Stimulated activated CD8-positive, alpha-beta memory T cell treated with anti-CD3 and anti-CD28 coated beads, Interleukin-4, amount 100 ng/mL, for 48 hours (primary cell): ENCODE measurements at places on chromosomes 5 and 9.

DNA sequence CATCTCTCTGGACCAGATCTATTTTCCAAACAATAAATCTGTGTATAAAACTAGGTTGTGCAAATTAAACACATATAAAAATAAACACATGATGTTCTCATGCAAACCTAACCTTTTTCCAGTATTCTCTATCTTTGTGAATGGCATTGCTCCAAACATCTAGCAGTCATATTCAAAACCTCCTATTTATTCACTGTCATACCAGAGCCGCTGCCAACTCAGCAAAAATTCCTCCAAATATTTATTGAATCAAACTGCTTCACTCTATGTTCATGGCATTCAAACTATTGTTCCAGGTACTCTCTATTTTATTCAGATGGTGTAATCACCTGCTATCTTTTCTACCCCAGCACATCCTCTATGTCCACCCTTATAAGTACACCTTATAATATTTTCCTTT is 652.1 kb upstream of the RIOK2 start:
- no peak for DNase-seq

- no peak for DNase-seq
Observed at GRCh38 chr9:91077624-91078368, 276.2 kb downstream of the SYK start.

DNA sequence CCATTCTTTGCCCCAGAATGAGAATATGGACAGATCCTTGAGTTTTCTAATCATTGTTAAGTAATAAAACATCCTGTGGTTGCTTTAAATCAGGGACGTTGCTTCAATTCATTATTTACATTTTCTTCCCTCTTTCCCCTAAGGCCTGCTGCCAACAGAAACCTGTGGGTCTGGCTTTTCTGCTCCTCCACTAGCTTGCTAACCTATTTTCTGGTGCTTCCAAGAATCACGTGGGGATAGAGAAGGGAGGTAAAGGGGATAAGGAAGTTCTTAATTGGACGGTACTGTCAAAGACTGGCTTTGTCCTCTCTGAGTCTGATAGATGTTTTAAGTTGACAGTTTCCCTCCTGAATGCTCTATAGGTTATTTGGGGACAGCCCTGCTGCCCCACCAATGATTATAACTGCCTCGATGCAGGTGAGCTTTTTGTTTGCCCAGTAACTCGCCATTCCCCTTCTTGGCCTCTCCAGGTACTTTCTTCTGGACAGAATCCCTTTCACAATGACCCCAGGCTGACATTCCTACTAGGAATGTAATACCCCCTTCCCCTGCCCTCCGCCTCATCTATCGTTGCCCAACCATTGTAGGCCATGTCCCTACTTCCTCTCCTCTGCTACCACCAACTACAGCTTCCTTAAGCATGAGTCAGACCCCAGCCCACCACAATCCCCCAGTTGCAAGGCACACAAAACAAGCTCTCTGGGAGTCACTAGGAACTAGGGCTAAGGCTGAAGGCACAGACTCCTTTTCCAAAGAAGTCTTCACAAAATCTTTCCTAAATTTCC is 19.9 kb upstream of the CPEB4 start:
- no peak for DNase-seq

DNA sequence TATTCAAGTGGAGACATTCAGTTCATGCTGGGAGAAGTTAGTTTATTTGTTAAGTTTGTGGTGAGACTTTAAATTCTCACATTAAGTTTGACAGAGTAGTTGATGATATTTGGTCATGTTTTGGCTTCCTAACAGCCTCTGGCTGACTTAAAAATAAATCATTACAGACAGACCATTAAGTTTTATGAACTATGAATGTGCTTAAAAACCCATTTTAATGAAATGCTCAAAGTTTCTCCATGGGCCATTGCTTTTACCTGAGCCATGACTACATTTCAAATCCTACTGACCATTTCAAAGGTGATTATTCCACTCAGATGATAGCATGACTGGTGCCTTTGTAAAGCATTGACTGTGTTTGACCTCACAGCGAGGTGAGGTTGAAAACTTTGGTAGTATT is 192.7 kb downstream of the LRRC70 start:
- no peak for DNase-seq

GRCh38 chr5:96741891-96742309 is 65.8 kb downstream of the ERAP1 start:
- no peak for DNase-seq

- no peak for DNase-seq
Observed at GRCh38 chr5:168885324-168886120, 306.4 kb upstream of the PANK3 start.

DNA sequence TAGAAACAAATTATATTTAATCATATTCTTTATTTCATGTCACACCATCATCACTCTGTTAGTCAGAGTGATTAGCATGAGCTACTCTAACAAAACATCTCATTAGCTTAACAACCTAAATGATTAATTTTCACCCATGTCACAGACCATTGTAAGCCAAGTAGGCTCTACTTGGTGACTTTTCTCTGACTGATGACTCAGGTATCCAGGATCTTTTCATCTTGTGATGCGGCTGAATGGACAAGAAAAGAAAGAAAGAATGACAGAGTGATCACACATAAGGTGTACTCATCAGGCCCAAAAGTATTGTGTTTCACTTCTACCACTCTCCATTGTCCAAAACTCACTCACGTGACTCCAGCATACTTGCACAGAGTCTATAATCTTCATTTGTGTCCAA is 299.3 kb downstream of the ANXA1 start:
- no peak for DNase-seq

DNA sequence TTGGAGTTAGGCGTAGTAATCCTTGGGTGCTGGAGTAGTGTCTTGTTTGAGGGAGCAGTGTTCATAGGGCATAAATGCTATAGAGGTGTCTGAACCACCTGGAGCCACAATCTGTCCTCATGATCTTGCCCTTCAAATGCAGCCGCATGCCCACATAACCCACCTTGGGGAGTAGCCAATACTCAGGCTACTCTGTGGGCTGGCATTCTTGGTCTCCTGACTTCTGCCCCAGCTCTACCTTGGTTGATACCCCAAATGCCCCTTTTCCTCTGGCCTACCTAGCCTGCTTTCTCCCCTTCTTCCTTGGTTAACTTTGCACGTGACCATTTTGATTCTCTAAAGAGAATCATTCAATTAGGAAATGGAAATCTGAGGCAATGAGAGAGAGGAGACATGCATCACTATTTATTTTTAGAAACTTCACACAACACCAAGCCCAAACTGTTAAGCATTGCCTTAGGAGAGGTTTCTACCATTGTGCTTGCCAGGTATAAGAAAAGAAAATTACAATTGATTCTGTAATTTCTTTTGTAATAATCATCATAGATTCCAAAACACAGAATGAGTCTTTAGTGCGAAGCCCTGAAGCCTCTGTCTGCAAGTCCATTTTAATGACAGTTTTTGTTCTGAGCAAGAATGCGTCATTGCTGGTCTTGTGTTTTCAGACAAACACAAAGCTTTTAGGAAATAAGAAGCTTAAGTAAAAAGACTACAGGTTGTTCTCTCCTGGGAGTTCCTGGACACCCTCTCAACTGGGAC is 135.2 kb downstream of the C9orf152 start:
- no peak for DNase-seq

DNA sequence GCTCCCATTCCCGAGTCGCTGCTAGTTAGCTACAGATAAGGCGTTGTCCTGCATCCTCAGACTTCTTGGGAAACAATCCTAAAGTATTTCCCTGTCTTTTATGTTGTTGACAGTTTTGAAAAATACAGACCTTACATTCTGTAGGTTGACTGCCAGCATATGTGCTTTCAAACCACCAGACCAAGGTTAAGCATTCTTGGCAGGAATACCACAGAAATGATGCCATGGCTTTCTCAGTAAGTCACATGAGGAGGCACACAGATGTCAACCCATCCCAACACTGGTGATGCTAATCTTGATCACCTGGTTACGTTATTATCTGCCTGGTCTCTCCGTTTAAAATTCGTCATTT is 871 bp downstream of the GLE1 start:
- DNase-seq, result no peak

GRCh38 chr9:131395157-131396098 is 1.5 kb downstream of the PRRC2B start:
- peak; percentile 78 for DNase-seq

DNA sequence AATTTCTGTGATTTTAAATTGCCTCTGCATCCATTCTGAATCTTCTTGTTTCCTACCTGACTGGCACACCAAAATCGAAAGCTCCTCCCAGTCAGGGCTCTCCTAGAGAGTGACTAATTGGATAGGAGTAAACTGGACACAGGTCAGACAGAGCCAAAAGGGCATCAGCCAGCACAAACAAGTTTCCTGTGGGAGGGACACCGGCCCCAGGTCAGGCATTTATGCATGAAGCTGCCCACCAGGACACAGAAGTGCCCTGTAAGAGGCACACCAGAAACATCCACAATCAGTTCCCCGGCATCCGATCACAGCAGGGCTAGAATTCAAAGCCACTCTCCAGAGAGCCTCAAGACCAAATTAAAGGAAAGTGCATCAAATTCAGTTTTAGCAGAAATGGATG is 78.4 kb downstream of the SFXN1 start:
- no peak for DNase-seq

GRCh38 chr9:136700959-136701667 is 11.3 kb upstream of the DIPK1B start:
- peak; percentile 84 for DNase-seq

DNA sequence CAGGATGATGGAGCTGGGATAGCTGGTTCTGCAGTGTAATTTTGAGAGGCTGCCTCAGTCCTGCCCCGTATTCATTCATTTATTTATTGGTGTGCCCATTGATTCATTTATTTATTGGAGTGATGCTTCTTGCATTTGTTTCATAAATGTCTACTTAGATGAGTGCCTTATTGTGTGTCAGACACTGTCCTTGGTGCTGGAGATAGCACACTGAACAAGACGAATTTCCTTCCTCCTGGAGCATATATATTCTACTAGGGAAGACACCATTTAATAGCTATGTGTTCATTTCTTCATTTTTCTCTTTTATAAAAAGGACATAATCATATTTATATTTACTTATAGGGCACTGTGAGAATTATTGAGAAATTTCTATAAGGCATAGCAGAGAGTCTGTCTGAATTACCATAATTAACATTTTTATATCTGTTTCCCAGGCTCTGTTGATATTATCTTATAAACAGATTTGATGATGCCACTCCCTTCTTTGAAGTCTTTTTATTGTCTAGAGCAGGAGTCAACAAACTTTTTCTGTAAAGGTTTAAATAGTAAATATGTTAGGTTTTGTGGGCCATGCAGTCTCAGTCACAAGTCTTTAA is 433.9 kb upstream of the ZNF608 start:
- DNase-seq, result no peak
